Pons (tissue), 1 donor: ENCODE measurements at places on chromosomes 12 and 14.

DNA sequence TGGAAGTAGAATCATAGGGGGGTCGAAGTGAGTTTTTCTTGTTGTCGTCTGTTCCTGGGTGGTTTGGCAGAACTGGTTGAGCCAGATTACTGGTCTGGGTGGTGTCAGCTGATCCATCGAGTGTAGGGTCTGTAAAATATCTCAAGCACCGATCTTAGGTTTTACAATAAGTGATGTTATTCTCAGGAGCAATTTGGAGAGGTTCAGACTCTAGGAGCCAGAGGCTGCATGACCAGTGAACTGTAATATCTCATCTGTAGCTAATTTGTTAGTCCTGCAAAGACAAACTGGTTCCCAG is 9.7 kb upstream of the SERPINA1 start:
- DNase-seq, result no peak

DNA sequence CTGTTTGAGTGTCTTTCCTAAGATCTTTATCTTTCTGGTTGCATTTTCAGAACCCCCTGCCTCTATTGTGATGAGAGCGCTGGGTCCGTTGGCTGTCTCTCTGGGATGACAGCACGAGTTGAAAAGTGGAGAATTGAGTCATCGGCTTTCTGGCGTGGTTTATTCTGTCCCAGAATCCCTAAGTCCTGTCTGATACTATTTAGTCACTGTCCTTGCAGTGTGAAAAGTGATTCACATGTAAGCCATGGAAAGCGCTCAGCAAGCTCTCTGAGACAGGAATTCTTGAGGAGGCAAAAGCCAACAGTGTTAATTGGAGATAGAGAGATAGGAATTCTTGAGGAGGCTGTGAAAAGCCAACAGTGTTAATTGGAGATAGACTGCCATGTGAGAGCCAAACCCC is 121.7 kb downstream of the CHST11 start:
- DNase-seq, result no peak

- no peak for DNase-seq
These were observed 2.4 kb downstream of the MBD6 start for GRCh38 chr12:57524814-57525614.

DNA sequence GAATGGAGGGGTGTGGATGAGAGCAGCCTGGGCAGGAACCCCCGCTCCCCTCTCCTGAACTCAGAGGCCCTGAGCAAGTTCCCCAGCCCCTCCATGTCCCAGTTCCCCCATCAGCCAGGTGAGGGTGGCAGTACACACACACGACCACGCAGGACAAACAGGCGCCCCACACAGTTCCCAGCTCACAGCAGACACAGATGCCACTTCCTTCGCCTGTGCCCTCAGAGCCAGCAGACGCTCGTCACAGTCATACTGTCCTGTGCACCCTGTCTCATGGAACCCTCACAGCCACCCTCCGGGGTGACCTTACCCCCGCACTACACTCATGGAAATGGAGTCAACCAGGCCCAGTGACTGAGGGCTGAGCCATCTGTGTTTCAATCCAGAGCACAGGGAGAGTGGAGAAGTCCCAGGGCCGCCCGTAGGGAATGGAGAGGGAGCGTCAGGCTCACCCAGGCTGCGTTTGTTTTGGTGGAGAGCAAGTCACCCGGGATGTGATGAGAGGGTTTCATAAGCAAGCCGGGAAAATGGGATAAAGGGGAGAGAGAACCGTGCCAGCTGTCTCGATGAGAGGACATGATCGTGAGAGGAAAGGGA is 47.5 kb upstream of the DYNC1H1 start:
- no peak for DNase-seq

- no peak for DNase-seq
These were observed 852.6 kb downstream of the VRK1 start for GRCh38 chr14:97649752-97650151.

DNA sequence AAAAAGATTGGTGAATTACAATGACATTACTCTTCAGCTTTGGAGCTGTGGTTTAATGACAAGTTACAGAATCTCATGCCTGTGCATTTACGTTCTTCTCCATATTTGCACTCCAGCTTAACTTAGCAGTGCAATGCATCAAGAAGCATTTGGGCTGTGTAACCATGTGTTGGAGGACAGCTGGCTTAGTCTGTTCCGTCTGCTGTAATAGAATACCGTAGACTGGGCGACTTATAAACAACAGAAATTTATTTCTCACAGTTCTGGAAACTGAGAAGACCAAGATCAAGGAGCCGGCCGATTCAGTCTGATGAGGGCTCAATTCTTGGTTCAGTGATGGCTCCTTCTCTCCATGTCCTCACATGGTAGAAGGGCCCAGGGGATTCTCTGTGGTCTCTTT is 943.5 kb downstream of the BCL11B start:
- DNase-seq, result no peak

- DNase-seq, result no peak
These were observed 30.3 kb downstream of the CCDC59 start for GRCh38 chr12:82327861-82328260.

GRCh38 chr14:59629444-59630287 is 53.1 kb upstream of the CCDC175 start:
- DNase-seq, result no peak

DNA sequence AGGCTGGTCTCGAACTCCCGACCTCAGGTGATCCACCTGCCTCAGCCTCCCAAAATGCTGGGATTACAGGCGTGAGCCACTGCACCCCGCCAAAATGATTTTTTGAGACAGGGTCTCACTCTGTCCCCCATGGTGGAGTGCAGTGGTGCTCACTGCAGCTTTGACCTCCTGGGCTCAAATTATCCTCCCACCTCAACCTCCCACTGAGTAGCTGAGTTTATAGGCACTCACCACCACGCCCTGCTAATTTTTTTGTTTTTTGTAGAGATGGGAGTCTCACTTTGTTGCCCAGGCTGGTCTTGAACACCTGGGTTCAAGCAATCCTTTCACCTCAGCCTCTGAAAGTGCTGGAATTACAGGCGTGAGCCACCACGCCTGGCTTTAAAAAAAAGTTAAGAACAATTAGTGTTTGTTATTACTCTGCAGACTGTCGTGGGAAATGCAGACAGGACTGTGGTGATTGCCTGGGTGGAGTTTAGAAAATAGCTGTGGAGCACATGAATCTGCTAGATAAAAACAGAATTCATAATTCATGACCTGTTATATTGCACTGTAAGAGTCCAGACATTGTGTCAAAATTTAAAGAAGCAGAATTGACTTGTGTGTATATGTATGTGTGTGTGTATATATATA is 9.2 kb upstream of the COX6A1 start:
- no peak for DNase-seq

DNA sequence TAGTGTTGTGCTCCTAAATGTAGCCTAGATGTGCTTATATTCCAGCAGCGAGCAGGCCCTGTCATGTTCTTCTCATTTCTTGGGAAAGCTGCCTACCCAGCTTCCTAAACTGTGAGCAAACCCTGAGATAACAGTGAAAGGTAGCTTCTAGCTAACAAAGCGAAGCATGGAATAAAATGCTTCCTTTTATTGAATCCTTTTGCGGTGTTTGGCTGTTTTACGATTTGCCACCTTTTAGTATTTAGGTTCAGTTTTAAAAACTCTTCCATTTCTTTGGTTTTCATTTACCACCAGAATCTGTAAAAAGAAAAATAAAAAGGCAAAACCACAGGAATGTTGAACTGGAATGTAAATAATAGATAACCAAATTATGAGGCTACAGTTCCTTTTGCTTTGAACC is 5.0 kb upstream of the PKP2 start:
- no peak for DNase-seq

GRCh38 chr12:52223406-52224039 is 9.5 kb upstream of the KRT7 start:
- no peak for DNase-seq
